ENCODE measurements at places on chromosomes 5 and 9.
A peak's percentile ranks its signal among the peaks of the same experiment; 100 is the strongest.

DNA sequence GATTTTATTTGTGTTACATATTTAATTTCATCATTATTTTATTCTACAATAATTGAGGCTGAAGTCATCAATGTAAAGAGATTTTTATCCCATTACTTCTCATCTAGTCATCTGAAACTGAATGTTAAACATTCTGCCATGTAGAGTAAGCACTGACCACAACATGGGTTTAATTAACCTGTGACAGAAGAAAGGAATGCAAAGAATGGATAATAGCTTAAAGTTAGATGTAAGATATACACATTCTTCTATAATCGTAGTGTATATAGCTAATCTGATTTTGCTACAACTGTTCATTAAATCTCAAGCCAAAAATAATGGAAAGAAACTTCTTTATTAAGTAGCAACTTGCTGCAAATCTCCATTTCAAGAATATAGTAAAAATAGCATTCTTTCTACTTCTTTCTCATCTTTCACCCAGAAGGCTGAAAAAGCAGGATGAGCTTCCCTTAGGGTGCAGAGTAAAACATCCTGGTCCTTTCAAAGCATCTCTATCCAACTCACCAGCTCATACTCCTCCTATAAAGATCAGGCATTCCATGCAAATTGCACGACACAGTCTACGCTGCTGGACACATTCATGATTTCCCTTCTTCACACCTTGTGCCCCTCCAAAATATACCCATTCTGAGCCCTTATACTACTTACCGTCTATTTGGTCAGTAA, 115.2 kb downstream of the EFNA5 start:
- DNase-seq: no peak

- DNase-seq: no peak
Observed at GRCh38 chr9:7209016-7209715, 451.4 kb downstream of the KDM4C start.

- peak; percentile 5 for DNase-seq
Observed at GRCh38 chr5:54311176-54311677, 854 bp upstream of the ARL15 start.

DNA sequence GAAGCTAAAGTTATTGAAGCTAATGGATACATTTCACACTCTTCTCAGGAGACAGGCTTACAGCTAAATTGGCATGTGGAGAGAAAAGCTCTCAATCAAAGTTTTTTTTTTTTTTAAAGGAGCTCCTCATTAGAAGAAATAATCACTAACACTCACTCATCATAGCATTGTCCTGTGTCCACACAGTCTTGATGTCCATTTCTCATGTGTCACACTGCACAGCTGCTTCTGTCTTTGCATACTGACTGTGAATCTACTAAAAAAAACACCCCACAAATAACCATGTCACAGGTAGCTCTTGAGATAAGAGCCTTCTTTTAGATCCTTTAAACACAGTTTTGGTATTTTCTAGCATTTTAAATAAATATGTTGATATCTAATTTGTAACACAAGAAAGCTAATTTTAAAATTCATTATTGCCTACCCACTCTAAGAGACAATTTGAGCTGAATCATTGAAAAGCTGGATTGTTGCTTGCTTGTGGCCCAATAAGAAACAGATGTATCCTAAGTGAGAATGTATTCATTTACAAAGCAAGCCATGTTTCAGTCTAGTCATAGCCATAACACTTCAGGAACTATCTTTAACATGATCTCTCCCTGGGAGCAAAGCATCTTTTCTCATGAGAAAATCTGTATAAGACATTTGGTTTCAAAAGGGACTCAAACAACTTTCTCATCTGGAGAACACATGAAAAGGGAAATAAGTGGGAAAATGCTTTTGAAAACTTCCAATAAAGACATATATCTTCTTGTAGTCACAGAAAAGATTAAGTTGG, 48.1 kb upstream of the PCSK1 start:
- DNase-seq: no peak

DNA sequence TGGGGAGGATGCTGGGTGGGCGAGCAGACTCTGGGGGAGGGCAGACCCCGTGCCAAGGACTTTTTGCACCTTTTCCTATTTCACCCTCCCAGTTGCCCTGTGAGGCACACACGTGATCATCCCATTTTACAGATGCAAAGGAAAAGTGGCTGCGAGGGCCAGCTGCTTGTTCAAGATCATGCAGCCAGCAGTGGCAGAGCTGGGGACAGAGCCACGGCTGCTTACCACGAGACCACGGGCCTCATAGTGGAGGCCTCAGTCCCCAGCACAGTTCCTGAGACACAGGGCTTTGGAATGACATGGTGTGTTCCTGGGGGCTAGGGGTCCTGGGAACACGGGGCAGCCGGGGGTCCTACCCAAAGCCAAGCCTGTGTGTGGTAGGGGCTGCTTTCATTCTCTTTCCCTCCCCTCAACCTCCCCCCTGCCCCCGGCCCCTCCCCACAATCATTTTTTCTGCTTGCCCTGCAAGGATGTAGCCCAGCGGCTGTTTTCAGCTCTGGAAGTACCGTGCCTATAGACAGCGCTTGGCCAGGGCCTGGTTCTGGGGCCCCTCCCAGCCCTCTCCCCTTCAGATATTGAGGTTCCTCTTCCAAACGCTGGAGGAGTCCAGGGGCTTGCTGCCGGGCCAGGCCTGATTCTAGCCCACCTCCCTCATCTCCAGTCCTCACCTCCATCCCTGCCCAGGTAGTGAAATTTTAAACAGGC, 58.5 kb upstream of the IER5L start:
- DNase-seq: no peak

GRCh38 chr5:159252195-159252594, 10.9 kb upstream of the UBLCP1 start:
- DNase-seq: no peak

DNA sequence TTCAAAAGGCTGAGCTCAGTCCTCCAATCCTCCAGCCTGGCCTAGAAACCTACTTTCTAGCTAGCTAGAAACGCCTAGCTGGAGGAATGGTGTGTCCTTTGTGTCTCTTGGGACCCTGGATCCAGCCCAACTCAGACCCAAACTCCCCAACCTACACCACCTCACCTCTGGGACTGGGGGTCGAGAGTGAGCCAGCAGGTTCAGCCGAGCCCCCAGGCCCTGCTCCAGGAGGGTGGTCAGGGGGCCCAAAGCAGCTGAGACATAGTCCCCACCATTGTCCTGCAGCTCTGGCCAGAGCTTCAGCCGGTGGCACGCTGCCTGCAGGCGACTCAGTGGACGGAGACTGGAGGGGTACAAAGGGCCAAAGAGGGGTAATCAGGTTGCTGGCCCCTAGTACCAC, 6.2 kb downstream of the NOL6 start:
- no peak for DNase-seq

GRCh38 chr9:79572608-79573411, 1.0 kb downstream of the TLE4 start:
- peak; percentile 84 for DNase-seq

- DNase-seq: no peak
Observed at GRCh38 chr9:86600977-86601376, 246.8 kb upstream of the TUT7 start.

- DNase-seq: peak; percentile 80
Observed at GRCh38 chr9:114371973-114372917, 15.5 kb downstream of the AKNA start.

DNA sequence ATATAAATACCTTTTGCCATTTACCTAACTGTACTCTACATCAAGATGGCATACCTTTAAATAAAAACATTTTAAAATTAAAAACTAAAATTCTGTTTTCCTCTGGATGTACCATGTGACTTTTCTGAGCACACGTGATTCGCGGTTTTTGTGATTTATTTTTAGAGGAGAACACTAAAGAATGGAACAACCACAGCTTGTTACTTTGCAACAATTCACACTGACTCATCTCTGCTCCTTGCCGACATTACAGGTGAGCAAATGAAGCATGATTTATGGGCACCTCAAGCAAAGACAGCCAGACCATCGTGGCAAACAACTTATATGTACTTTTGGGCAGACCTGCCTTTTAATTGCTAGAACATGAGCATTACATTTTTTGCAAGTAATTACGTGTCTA, 61.3 kb downstream of the GDA start:
- DNase-seq: no peak

DNA sequence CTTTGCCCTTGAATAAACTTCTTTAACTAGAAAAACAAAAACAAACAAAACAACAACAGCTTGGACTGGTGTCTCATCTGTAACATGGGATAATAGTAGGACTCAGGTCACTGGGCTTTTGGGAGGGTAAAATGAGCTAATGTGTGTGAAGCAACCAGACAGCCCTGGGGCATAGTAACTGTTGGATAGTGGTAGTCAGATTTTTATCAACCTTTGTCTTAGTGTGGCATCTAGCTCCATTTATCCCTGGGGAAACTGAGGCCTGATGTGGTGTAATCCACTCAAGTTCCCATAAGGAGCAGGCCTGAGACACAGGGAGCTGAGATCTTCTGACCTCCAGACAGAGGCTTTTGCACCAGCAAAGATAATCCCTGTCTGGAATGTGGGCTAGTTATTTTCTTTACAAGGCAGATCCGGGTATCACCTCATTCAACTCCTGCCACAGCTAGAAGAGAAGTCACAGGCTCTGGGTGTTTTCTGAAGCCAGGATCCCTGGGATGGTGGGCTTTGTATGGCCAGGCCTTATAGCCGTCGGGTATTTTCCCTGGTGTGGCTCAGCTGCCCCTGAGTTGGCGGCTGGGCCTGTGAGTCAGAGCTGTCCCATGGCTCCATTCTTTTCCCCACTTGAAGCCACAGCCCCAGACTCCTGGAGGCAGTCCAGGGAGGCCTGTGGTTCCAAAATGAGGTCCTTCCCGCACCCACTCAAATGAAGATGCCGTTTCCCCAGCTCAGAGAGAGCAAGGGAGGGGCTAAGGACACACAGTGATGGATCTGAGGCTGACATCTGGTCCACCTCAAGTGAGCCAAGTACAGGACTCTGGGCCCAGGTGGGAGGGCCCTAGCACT, 26.1 kb upstream of the CSF1R start:
- no peak for DNase-seq

- DNase-seq: no peak
Observed at GRCh38 chr9:110514897-110515296, 64.6 kb downstream of the SVEP1 start.

GRCh38 chr5:147170603-147171002, 64.2 kb upstream of the STK32A start:
- DNase-seq: peak; percentile 6

GRCh38 chr9:76729980-76730737, 34.1 kb upstream of the PCA3 start:
- DNase-seq: no peak

- no peak for DNase-seq
Observed at GRCh38 chr5:39478863-39479262, 54.1 kb upstream of the DAB2 start.

- DNase-seq: no peak
Observed at GRCh38 chr5:75744355-75744754, 27.1 kb upstream of the POC5 start.

GRCh38 chr5:65695896-65696295, 26.0 kb downstream of the SGTB start:
- DNase-seq: no peak

DNA sequence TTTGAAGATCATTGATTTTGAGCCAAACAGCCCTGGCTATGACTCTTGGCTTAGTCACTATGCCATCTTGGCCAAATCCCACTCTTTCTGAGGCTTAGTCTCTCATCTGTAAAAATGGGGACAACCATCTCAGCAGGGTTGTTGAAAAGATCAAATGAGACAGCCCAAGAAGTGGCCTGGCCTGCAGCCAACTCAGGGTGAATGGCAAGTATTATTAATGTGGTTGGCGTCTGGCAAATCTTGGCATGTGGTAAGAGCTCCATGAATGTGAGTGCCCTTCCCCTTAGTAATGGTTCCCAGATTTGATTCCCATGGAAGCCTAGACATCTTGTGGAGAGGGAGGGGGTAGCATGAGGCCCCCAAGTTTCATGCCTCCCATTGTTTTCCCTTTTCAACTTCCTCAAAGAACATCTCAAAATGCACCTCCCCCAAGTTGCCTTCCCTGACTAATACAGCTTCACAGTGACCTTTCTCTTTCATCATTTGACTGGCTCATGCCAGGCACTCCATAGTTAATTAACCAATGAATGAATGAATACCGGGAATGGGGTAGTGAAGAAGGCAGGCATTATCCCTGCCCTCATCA, 11.8 kb upstream of the TGFBI start:
- no peak for DNase-seq

DNA sequence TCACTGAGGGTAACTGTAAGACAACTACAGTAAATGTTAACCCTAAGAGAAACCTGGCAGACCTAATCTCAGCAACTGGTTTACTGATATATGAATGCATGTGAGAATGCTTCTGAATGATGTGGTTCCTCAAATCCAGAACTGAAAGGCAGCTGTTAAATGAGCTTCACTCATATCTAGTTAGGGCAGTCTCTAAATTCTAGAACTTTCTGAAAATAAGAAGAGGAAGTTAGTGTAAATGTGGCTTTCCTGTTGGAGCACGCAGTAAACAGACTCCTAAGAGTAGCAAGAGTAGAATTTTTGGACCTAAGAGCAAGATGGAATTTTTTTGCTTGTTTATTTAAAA, 117.9 kb upstream of the KCNN2 start:
- DNase-seq: no peak

- DNase-seq: no peak
Observed at GRCh38 chr5:89005990-89006389, 123.0 kb upstream of the MEF2C start.

DNA sequence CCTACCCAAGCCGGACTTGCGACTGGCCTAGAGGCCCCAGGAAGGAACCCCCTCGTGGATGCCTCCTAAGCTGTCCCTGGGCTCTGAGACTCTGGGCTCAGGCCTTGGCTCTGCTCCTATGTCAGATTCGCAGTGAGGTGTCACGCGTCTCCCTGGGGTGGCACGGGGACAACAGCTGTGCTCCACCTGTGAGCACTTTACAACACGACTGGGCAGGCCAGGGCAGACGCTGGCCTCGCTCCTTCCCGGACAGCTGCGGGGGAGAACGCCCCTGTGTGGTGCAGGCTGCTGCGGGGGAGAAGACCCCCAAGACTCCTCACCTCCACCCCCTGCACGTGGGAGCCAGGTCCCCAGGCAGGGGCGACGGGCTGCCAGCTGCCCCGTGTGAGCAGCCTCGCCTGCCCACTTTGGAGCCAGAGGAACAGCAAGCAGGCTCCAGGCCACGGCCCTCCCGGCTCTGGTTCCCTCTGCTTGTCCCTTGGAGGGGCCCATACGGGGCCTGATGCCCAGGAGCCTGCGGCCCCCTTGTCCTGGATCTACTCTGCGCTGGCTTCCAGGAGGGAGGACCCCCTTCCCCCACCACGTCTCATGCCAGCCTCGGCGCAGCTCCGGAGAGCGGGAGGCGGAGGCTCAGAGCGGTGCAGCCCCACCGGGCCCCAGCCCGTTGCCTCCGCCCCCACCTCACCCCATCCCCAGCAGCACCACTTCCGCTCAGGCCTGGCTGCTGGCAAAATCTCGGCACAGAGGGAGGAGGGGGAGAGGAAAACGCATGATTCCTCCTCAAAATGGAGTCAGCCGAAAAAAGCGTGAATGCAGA, 36.0 kb downstream of the SARDH start:
- peak; percentile 14 for DNase-seq

All from immature natural killer cell (primary cell).